Dermis microvascular lymphatic vessel endothelial cell (primary cell): ENCODE measurements at places on chromosomes 2 and 18. TPM values are rescaled to one million over a fixed set of nuclear protein-coding genes. Genes with fewer than 3 reads are reported as not detected.

DNA sequence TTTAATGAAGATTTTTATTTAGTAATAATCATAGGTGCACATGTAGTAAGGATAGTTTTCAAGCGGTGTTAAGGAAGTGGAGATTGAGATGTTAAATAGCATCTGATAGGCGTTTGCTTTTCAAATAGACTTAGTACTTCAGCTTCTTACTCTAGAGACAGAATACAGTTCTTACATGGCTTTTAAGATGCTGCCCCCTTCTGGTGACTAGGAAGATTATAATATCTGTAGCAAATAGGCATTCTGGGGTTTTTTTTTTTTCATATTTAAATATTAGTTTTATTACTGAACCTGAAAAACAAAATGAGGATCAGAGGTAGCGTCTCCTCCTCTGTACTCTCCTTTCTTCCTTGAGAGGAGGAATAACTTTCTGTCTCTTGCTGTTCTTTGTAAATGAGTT lies 100.2 kb downstream of the AGAP1 start:
- peak; percentile 73 for DNase-seq

- DNase-seq = no peak
These were observed 87.4 kb downstream of the SMIM21 start for GRCh38 chr18:75339936-75340605.

Gene C2orf80
- total RNA-seq = not detected in 2 replicates

Gene CROCC2
- total RNA-seq = not detected in 2 replicates

Gene SLC4A3
- total RNA-seq = 0.13 and 0.25 TPM in 2 replicates

- no peak for DNase-seq
These were observed 34.7 kb upstream of the ACTR3 start for GRCh38 chr2:113854970-113855740.

- DNase-seq = no peak
These were observed 247.7 kb downstream of the GLI2 start for GRCh38 chr2:120983344-120983743.

DNA sequence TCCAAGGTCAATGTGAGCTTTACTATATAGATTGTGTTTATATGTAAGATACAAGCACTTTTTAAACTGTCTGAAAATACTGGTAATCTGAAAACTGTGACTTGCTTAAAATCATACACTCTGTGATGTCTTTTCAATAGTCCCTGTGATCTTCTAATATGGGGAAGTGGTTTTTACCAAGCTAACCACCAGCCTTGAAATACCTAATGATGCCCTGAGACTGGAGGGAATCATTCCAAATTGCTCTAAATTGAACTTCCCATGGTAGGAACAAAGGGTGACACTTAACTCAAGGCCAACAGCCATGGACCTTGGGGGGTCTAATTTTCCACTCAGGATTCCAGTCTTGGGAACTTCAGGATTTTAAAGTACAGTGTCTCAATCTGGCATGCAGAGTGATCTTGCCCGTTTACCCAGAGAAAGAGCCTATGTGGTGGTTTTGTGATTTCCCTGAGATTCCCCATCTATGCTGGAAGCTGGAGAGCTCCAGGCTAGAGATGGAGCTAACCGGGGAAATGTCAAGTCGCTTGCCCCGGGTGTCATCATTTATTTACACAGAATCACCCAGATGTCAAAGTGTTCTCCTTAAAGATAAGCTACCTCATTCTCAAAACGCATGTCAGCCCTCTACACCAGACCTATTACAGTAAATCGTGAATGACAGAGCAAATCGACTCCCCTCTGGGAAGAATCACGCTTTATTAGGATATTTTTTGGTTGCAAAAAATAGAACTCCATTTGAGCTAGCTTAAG lies 198.5 kb downstream of the SP3 start:
- DNase-seq = no peak

GRCh38 chr2:64400105-64400728 lies 53.7 kb upstream of the LGALSL start:
- DNase-seq = no peak

GRCh38 chr2:742221-742620 lies 65.0 kb upstream of the TMEM18 start:
- no peak for DNase-seq

DNA sequence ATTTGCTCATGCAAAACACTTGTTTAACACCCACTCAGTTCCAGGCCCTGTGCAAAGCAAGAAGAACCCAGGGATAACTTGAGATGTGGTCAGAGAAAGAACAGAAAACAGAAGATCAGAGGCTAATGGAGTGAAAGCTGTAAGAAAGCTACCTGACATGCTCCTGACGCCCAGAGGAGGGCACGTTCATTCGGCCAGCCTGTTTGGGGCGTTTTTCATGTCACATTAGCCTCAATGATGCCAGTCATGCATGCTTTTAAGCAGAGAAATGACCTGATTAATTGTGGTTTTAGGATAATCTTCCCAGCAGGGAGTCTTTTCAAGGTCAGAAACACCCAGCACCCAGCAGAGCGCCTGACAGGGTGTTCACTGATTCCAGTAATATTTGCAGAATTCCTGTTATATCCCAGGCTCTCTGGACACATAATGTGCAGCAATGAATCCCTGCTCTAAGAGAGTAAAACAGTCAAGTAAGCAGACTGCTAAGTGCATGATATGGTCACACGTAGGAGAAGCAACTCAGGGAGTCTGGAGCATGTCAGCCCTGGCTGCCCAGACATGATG lies 320.0 kb downstream of the LRATD1 start:
- DNase-seq = no peak

- peak; percentile 87 for DNase-seq
These were observed 19.0 kb downstream of the INO80C start for GRCh38 chr18:35478520-35479435.

Gene CFAP221
- under 0.01 TPM in 1 of 2 replicates, not detected in the other for total RNA-seq

GRCh38 chr2:186852508-186852907 lies 3.5 kb upstream of the ZSWIM2 start:
- DNase-seq = no peak

Gene GPR45
- total RNA-seq = not detected in 2 replicates

GRCh38 chr2:172921532-172922236 lies 154.0 kb upstream of the MAP3K20 start:
- no peak for DNase-seq

Gene GALNT13
- total RNA-seq = 0.13 and 0.25 TPM in 2 replicates

GRCh38 chr2:219451661-219452360 lies 17.2 kb downstream of the SPEG start:
- no peak for DNase-seq

DNA sequence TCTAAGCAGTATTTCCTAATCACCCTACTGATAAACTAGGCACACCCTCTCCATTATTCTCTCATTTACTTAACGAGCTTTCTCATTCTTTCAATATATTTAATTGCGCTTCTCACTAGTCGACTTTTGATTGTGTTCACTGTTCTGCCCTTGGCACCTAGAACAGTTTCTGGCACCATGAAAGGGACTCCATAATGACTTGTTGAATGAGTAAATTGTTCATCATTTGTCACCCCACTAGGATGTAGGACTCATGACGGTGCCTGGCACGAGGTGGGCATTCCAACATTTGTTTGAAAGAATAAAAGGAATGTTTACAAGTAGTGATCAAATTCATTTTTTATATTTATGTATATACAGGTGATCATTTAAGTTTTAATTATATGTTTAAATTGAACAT lies 123.7 kb downstream of the DIS3L2 start:
- no peak for DNase-seq
